Activated CD4-positive, alpha-beta T cell treated with anti-CD3 and anti-CD28 coated beads for 1 hour (primary cell): ENCODE measurements at places on chromosomes 2 and 18.

DNA sequence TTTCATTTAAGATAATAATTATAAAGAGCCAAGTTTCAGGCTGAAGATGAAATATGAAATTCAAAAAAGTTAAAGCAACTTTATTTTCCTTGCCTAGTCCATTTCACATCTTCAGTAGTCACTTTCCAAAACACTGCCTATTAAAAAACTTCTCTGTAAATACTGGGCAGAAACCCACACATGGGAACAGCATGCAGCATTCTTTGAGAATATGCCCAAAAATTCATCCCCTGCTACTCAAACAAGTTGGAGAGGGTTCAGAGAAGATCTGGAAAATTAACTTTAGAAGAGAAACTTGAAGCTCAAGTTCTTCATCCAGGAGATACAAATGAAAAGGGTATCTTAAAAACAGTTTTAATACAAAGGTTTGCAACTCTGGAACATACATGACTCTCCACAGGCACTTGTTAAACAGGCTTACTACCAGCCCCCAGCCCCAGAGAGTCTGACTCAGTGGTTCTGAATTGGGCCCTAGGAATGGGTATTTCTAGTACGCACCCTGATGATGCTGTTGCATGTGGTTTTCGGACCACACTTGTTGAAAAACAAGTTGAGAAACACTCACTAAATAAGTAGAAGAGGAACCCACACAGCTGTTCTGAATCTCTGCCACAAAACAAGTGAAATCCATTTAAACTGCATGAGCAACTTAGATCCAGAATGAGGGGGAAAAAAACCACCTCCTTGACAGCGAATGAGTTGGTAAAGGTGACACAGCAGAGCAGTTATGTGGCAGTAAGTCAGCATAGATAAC, 329.1 kb downstream of the SATB2 start:
- no peak for DNase-seq

DNA sequence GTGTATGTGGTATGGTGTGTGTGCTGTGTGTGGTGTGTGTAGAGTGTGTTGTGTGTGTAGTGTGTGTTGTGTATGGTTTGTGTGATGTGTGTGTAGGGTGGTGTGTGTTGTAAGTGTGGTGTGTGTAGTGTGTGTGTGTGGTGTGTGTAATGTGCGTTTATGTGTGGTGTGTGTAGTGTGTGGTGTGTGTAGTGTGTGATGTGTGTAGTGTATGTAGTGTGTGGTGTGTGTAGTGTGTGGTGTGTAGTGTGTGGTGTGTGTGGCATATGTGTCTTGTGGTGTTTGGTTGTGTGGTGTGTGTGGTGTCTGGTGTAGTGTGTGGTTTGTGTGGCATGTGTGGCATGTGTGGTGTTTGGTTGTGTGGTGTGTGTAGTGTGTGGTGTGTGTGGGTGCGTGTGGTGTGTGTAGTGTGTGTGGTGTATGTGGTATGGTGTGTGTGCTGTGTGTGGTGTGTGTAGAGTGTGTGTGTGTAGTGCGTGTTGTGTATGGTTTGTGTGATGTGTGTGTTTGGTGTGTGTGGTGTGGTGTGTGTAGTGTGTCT, 4.0 kb upstream of the RTP5 start:
- DNase-seq: no peak

GRCh38 chr2:45912109-45912508, 260.6 kb downstream of the PRKCE start:
- DNase-seq: no peak

DNA sequence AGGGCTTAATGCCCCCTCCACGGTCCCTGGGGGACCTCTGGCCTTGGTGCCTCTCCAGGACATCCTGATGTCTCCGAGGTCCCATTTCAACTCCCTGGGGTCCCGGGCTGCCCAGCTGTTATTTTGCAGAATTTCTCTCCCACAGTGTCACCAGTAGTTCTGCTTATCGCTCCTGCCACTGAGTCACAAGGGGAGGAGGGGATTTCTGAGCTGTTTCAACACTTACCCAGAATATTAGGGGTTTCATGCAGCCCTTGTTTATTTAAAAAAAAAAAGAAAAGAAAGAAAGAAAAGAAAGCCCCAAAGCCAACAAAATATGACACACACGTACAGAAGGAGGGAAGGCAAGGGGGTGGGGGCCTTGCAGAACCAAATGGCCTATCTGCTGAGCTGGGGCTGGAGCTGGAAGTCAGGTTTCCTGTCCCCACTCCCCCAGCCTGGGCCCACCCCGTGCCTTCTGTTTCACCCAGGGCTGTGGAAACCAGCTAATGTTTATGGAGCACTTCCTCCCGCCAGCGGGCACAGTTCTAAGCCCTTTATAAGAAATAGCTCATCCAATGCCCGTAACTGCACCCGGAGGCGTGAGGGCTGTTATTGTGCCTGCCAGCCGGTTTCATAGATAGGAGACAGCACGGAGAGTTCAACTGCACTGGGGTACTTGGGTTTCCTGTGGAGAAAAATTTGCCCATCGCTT, 8.4 kb upstream of the ARID5A start:
- peak; percentile 36 for DNase-seq

DNA sequence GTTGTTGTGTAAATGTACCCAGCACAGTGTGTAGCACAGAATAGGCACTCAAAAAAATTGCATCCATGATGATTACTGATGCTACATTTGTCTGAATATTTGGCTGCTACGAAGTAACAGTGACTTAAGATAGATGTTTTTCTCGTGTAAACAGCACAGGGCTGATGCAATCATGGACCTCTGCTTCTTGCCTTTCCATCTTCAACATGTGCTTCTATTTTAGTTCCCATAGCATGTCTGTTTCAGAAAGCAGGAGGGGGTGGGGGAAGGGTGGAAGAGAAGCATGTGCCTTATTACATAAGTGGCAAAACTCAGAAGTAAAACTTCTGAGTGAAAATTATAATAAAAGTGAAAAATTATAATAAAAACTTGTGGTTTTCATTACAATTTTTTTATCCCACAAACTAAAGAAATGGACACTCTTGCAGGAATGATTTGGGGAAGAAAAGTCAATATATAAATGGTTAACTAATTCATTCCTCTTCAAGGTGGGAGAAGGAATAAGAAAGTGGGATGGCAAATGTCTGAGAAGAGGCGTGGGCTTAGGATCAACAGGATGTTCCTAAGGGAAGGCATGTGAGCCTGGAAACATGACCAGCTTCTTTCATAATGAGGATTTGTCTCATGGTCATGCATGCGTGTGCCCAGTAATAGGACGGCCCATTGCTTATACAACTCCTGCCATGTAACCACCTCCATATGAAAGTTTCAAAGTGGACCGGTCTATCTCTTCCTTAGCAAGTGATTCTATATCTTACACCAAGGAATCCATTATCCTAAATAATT, 27.2 kb downstream of the CCBE1 start:
- DNase-seq: no peak

- no peak for DNase-seq
These were observed 27.1 kb downstream of the CRACDL start for GRCh38 chr2:98908931-98909316.

DNA sequence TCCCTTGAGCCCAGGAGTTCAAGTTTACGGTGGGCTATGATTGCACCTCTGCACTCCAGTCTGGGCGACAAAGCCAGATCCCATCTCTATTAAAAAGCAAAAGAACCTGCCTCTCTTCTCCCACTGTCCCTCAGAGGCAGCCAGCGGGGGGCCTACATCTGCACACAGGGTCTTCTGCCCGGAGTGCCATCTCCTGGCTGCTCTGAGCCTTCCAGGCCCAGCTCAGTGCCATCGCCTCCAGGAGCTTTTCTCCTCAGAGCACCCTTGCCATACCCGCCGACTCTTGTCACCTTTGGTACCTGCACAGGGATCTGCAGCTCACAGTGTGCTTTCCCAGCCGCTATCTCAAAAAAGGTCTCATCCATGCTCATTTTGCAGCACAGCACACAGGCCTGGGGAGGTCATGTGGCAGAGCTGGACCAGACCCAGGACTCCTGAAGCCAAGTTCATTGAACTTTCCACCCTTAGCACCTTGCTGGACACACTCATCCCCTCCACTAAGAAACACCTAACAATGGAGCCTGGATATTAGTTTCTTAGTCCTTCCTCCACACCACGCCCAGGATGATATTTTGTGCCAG, 186.3 kb downstream of the HAUS1 start:
- no peak for DNase-seq
